Psoas muscle (tissue), 8 donors: ENCODE measurements at places on chromosomes 16 and 17. TPM values are rescaled to one million over a fixed set of nuclear protein-coding genes. Genes with fewer than 3 reads are reported as not detected.
A peak's percentile ranks its signal among the peaks of the same experiment; 100 is the strongest.

DNA sequence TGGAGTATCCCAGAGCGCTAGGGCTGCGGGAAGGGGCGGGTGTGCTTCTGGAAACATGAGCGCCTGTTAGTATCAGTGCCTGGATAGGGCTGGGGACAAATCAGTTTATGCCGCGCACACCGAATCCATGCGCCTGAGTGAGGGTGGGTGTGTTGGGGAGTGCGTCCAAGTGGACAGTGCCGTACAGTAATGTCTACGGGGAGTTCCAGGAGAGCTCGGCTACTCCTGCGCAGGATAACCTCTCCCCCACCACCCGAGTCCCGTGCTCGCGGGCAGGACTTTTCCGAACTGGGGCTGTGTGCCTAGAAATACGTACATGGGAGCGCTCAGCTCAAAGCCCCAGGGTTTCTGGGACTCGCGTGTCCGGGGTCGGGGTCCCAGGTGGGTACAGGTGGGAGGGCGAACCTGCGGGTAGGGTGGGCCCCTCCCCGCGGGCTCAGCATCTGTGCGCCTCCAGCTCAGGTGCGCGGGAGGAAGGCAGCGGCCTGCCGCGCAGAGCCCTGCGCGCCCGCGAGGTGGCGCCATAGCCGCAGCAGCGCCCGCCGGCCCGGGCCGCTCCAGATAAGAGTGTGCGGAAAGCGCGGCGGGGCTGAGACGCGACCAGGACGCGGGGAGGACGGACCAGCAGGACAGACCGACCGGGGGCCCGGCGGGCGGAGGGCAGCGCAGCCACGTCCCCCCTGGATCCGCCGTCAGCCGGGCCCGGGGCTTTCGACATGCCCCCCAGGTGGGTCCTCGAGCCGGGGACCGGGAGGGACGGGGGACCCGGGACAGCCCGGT lies at the start of gene HIC1:
Gene HIC1 (plus strand): TSS at position 592 of the 780 bp plus-strand sequence. CDS start 1,588 bp downstream, outside the sequence.
- peaks cover 6% of the 10 kb centered on the region for H3K4me1 ChIP-seq
- H3K27ac ChIP-seq, result peak within 1 kb of the TSS; percentile 62
- peak; percentile 90 for DNase-seq
- H3K27me3 ChIP-seq, result peaks cover 2% of the 10 kb centered on the region
- peak within 1 kb of the TSS; percentile 74 for H3K4me3 ChIP-seq

- H3K4me1 ChIP-seq, result peaks cover 4% of the 10 kb centered on the region
- H3K27me3 ChIP-seq, result no peaks in the 10 kb centered on the region
- no peak overlapping the region for H3K4me3 ChIP-seq
- no peak for DNase-seq
- no peaks in the 10 kb centered on the region for H3K36me3 ChIP-seq
These were observed 60.0 kb downstream of the CLEC16A start for GRCh38 chr16:11004351-11004750.

DNA sequence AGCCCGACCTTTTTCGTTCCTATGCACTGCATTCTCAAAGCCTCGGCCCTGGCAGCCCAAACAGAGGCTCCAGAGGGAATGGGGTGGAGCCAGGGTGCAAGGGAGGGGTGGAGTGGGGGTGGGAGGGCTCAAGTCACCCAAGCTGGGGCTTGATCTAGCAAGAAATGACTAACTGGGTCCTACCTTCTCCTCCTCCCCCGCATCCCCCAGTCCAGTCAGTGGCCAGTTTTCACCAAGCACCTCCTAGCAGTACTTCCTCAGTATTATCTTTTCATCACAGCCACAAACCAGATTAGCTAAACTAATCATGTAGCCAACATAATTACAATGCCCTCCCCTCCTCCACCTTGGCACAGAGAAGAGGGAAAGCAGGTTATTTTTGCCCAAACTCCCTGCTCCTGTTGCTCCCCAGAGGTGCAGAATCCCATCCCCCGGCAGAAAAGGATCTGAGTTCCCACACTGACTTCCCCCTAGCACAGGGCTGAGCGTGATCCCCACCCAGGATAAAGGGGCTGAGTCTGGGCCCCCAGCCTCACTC lies 2.2 kb downstream of the JUP start:
- no peaks in the 10 kb centered on the region for H3K27me3 ChIP-seq
- peaks cover 53% of the 10 kb centered on the region for H3K4me1 ChIP-seq
- peak; percentile 73 for DNase-seq
- peak overlapping the region; percentile 83 for H3K27ac ChIP-seq
- H3K36me3 ChIP-seq, result no peaks in the 10 kb centered on the region

PDF gene
- 12.5 TPM for total RNA-seq

TNK1 gene
- total RNA-seq, result 0.56 TPM
